ENCODE measurements at places on chromosomes 7 and 10.

DNA sequence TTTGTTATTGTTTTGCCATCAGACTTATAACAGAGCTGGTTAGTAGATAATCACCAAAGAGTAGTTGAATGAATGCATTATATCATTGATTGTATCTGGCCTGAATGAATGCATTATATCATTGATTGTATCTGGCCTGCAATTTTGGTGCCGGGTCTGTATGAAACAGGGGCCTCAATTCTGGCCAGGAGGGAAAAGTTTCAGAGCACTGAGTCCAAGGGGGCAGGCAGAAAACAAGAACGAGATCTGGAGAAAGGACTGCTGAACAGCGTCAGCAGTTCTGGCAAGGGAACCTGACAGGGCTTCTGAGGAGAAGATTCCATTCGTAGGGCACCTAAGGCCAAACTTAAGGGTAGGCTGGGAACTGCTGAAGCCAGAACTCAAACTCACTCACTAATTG, 128.0 kb downstream of the SEMA3C start:
- no peak for DNase-seq

DNA sequence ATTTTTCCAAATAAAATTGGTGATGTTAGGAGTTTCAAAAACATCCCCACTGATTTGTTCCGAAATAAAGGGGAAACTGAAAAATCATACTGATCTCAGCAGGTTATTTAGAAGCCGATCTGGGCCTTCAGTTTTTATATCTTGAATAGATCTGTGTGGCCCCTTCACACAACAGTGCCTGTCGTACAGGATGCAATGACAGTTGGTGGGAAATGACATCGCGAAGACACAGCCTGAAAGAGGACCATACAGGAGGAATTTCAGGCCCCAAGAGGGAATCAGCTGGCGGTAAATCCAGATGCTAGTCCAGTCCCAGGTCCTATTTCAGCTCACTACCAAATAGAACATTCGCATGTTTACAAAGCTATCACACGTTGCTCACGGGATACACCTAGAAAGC, 3.0 kb downstream of the H2BK1 start:
- no peak for DNase-seq

- DNase-seq = no peak
Observed at GRCh38 chr7:119936836-119937235, 336.1 kb upstream of the KCND2 start.

GRCh38 chr10:101817337-101818118, 716 bp downstream of the OGA start:
- peak; percentile 74 for DNase-seq

DNA sequence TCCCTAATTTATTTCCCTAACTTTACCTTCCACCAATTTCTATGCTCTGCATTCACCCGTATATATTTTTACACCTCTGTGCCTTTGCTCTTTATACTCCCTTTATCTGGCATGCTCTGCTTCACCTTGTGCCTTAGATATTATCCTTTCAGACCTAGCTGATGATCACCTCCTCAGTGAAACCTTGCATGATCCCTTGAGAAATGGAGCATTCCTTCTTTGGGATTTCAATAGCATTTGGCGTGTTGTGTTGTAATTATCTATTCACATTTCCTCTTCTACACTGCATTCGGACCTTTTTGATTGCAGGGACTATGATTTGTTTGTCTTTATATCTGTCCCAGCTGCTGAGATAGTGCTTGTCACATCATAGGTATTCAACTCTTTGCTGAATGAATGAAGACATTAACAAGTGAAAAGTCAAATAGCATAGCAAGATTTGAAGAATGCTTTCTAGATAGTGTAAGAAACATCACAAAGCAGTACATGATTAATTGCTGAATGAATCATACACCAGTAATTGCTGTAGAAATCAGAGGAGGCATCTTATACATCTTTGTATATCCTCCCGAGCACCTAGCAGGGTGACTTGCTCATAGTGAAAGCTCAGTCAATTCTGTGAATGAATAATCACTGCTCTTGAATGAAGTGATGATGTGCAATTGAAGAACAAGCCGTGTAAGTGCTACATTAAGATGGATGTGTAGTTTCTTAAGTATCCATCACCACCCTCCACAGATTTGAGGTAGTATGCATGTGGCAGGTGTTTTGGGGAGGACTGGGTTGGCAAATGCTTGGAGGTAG, 2.0 kb upstream of the TM9SF3 start:
- no peak for DNase-seq

- no peak for DNase-seq
Observed at GRCh38 chr10:94088926-94089381, 95.2 kb downstream of the PLCE1 start.

DNA sequence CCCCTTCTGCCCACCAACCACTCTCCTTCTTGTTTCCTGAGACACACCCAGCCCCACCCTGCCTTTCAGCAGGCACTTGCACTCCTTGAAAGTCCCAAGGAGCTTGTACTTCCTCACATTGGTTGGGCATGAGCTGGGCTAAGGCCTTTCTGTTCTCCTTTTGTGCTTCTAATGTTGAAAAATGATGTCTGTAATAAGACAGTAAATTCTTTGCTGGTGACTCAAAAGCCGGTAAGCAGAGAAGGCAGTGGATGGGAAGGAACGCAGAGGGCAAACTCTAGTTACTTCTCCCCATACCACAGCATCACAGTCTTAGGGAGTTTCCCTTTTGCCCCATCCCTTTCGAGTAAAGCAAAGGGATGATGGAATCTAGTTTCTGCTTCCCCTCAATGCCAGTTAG, 185.6 kb downstream of the PLXNA4 start:
- DNase-seq = peak; percentile 6

- DNase-seq = no peak
Observed at GRCh38 chr10:129852829-129853561, 111.1 kb downstream of the EBF3 start.

DNA sequence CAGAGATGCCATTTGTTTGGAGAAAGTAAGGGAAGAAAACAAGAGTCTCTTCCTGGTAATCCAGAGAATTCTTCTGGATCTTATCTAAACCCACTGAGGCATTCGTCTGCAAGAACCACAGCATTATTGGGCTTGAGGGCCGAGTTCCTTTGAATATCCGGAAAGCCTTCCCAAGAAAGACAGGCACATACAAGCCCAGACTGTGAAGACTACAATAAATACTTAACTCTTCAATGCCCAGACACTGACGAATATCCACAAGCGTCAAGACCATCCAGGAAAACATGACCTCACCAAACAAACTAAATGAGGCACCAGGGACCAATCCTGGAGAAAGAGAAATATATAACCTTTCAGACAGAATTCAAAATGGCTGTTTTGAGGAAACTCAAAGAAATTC, 99.0 kb downstream of the RNF32 start:
- no peak for DNase-seq

DNA sequence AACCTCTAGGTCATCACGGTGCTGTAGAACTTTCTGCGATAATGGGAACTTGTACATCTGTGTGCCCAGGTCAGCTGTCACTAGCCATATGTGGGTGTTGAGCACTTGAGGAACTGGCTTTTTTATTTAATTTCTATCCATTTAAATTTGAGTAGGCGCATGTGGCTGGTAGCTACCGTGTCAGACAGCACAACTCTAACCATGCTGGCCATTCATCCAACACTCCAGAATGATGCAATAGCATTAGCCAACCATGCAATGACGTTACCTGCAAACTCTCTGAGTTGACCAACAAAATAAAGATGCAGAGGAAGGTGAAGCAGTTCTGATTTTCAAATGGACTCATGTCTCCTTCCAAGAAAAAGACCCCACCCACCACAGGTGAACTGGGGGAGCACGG, 24.4 kb upstream of the CHST15 start:
- DNase-seq = no peak

DNA sequence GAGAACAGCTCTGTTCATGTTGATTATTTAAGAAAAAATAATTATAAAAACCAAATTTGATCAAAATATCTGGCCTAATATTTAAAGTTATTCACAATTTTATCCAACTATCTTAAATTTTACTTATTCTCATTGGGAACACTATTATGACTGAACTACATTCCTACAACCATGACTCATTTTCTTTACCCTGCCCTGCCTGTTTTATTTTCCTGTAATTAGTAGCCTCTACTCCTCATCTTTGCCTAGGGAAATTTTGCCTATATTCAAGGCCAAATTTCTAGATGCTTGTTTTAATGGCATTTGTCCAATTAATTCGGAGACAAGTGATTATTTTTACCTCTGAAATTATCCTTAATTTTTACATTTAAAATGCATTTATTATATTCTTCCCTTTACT, 289.7 kb upstream of the TMEM229A start:
- DNase-seq = no peak

GRCh38 chr7:107643407-107643806, 17.2 kb upstream of the SLC26A4 start:
- no peak for DNase-seq

DNA sequence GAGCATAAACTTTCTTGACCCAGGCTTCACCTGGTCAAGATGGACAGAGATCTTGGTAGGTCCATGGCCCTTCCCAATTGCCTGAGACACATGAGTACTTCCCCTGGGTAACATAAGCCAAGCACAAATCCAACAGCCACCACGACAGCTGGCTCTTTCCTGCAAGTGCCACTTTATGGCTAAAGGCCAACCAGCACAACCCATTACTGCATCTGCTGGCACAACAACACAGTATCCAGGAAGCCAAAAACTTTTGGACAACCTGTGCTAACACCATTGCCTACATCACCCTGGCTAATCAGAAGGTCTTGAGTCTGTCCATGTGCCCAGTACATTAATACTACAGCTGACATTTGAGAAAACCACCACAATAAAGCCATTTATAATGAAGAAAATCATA, 548.0 kb upstream of the SEMA3D start:
- DNase-seq = no peak

GRCh38 chr7:16970732-16971482, 89.1 kb upstream of the AGR3 start:
- DNase-seq = no peak
